BJ (cell line): ENCODE measurements at places on chromosomes 5 and 9.

DNA sequence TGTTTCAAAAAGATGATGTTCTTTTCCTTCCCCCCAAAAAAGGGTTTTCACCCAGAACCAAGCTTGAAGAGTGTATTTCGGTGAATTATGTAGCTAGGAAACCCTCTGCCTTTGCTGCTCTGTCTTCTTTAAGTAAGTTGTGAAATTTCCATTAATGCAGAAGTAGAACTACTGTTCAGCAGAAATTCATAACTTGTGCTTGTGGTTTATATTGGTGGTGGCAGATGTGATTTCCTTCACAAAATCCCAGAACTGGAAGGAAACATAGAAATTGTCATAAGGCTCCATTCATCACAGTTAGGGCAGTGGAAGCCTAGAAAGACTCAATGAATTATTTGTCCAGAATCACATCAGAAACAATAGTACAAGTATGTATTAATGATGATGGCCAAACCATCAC, 42.1 kb upstream of the DAB2 start:
- DNase-seq = no peak

- no peak for DNase-seq
Measured at GRCh38 chr9:77935974-77936373, 95.6 kb downstream of the GNAQ start.

DNA sequence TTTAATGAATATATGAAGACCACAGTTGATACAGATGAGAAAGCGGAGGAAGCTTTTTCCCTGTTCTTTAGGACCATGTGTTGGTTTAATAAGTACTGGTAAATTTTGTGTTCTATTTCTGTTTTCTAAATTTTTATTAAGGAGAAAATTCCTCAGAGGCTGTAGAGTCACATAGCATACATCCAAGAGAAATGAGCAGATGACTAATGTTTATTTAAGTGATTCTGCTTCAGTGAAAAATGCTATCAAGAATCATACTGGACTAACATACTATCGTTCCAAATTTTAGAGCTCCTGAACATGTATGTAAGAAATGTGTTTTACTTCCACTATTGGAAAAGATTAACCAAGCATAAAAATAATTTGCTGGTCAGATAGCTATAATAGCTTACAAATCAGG, 115.0 kb downstream of the KIAA1958 start:
- peak; percentile 10 for DNase-seq

- DNase-seq = no peak
Measured at GRCh38 chr5:3780278-3780677, 184.6 kb downstream of the IRX1 start.

GRCh38 chr9:124264823-124265233, 7.1 kb downstream of the NEK6 start:
- peak; percentile 62 for DNase-seq

- DNase-seq = peak; percentile 74
Measured at GRCh38 chr5:139660923-139661814, 13.0 kb downstream of the CXXC5 start.
